ENCODE measurements at places on chromosomes 3 and 15.

DNA sequence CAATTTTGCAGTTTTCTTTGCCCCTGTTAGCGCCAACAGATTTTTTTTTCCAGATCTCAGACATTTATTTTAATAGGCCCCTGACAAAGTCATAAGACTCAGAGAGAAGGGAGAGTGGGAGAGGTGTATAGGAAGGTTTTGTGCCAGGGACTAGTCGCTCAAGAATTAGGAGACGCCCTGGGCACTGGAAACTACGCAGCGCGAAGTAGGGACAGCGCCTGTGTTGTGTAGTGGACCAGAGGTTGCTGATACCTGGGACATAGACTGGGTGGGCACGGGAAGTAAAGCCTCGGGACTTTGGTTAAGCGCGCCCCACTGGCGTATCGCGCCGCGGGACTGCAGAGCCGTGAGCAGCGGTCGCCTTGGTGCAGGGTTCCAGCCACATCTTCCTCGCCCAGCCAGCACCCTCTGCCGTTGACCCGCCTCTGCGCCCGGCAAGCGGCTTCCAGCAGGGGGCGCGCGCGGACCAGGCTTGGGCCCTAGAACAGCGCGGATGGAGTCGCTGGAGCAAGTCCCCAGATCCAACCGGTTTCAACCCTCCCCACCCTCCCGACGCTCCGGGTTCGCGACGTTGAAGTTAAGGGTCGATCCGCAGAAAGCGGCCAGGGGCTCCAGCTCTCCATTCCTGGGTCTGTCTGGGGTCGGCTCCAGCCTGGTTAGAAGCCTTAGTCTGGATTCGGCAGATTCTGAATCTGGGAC is 3.0 kb upstream of the ISLR2 start:
- DNase-seq = peak; percentile 86

DNA sequence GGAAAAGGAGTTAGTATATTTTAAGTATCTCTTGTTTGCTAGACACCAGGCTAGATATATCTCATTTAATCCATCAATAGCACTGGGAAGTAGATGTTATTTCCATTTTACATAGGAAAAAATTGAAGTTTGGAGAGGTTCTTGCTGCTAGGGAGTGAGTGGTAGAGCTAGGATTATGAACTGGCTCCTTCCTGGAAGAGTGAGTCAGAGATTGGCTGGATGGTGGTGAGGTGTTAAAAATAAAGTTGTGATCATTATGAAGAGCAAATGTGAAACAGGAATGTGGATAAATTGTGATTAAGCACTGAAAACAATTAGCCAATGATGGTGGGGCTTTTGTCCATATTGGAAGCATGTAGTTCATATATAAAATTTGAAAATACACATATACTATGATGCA is 234.2 kb downstream of the WNT5A start:
- no peak for DNase-seq

DNA sequence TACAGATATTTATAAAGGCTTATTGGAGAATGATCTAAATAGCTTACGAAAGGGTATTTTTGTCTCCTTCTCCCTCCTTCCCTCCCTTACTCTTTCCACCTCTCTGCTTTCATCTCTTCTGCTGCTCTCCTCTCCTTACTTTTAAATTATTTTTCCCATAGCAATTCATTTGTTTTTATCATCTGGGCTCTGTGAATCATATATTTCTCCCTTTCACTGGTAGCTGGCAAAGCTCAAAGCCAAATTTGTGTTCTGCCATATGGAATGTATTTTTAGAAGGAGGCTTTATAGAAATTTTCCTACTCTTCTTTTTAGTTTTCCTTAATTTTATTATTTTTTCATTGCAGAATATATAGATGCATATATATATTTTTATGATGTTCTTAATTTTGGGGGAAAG is 385.8 kb downstream of the C3orf38 start:
- no peak for DNase-seq

GRCh38 chr3:122239112-122239511 is 55.6 kb downstream of the CASR start:
- DNase-seq = no peak

GRCh38 chr15:39183164-39183881 is 397.6 kb upstream of the THBS1 start:
- DNase-seq = no peak

DNA sequence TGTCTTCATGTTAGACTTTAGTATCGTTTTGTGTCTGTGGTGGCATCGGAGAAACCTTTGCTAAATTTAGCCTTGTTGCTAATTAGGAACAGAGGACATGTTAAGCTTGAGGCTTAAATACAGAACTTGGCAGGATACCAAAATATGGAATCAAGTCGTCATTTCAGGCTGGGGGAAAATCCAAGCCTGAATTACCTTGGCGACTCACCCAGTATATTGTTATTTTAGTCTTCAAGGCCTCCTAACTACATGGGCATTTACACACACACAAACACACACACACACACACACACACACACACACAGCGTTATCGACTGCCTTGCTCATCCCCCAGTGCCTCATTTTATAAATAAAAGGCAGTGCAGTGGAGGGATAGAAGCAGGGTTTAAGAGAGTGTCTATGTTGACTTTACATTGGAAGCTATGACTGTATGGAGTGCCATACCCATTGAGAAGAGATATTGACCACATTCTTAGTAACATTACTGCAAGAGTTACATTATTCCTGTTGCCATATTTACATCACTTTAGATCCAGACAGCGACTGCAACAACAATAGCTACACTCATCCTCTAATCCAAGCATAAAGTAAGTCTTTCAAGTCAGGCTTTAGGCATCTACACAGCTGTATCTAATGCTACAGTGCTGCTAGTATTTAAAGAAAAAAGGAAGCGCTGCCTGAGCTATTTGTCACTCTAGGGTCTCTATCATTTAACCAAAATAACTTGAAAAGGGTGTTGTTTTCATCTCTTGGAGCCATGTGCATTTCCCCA is 210.8 kb upstream of the SEMA6D start:
- DNase-seq = no peak

DNA sequence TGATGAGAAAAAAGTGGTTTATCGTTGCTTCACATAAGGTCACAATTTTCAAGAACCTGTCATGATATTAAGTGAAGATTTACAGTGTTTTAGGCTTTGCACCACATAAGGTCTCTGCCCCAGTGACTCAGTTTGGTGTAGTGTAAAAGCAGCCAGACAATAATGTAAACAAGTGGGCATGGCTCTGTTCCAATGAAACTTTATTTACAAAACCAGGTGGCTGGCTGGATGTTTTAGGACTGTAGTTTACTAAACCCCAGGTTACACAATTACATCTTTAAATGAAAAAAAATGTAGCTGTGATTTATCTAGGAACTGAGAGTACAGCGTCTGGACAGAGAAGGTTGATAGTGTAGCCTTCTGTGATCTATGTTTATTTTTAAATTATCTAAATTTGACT is 9.7 kb upstream of the FBXL22 start:
- no peak for DNase-seq

DNA sequence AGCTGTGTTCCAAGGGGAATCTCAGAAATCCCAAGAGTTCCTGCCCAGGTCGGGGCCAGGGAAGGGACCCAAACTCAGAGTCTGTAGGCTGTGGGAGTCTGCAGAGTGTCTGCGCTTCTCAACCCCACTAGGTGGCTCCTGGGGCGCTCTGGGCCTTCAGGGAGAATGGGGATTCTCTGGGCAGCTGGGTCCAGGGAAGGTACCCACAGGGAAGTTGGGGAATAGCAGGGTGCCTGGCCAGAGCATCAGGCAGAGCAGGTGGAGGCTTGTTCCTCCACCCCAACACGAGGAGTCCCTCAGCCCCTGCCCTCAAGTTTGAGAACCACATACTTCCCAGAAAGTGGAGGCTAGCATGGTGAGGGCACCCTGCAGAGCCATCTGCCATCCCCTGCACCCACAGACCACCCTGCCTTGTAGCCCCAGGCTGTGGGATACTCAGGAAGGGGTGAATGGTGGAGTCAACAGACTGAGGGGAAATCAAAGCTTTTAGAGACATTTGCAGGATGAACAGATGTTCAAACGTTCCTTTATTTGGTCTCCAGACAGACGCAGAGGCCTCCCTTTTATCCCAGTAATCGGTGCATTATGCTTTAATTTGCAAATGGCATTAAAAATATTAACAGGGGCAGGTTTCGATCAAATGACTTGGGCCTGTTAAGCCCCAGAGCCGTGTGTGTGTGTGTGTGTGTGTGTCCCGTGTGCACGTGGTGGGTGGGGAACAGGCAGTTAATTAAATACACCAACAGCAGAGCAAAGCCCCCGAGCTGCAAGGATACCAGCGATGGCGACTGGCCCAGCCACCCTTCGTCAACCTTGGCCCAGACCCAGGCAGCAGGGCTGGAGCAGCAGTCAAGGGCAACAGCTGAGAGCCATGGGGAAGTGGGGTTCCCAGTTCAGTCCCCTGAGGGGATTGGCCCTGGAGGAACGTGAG is 57.7 kb downstream of the DNAJB8 start:
- DNase-seq = no peak

- DNase-seq = peak; percentile 42
Measured at GRCh38 chr15:81133782-81134461, at the start of gene CFAP161. Gene CFAP161 (plus strand): TSS chr15:81134270. CDS start chr15:81134330, 60 bp downstream.

- no peak for DNase-seq
Measured at GRCh38 chr3:55158345-55158744, 230.5 kb upstream of the LRTM1 start.

DNA sequence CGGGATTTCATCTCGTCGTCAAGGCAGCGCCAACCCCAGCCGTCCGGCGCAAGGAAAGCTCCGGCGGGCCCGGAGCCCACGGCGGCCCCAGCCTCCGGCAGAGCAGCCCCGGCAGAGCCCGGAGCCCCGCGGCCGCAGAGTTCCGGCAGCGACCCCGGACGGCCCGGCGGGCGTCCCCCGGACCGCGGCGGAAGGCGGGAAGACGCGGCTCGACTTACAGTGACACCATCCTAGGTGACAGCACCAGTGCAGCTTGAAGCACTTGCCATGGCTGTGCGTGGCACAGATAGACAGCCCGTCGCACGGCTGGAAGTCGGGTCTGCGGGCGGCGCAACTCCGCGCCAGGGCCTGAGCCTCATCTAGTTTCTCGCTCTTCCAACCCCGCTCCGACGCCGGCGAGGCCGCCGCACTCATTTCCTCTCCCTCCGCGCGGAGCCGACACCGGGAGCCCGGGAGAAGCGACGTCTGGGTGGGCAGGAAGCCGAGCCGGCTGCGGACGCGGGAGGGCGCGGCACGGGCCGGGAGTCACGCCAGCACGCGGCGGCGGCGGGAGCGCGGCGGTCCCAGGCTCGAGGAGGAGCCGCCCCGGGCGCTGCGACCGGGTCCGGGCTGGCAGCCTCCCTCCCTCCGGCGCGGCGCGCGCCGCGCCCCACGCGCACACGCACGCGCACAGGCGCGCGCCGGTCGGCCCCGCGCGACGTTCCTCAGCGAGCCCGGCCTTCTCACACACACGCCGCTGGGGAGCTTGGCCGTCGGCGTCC is at the start of gene C3orf70:
TSS of gene C3orf70 (minus strand) at position 651 of the 761 bp plus-strand sequence. CDS start at position 414, 237 bp downstream.
- DNase-seq = peak; percentile 74

- no peak for DNase-seq
Measured at GRCh38 chr3:132550579-132551305, 46.3 kb upstream of the ACKR4 start.

Data from GM20000 (cell line).